ENCODE measurements at places on chromosomes 5 and 9. TPM values are rescaled to one million over a fixed set of nuclear protein-coding genes. Genes with fewer than 3 reads are reported as not detected.

Gene SOHLH1
- polyA plus RNA-seq: 0.05 TPM

Gene LHX3
- polyA plus RNA-seq: 0.03 TPM

Gene ACTBL2
- not detected for polyA plus RNA-seq

Gene ANKRD34B
- polyA plus RNA-seq: 0.91 TPM

Gene NDST1
- polyA plus RNA-seq: 37.7 TPM

Gene INVS
- polyA plus RNA-seq: 2.8 TPM

Gene GABRG2
- polyA plus RNA-seq: 1.2 TPM

Gene BRIX1
- 13.2 TPM for polyA plus RNA-seq

Gene DMRT3
- not detected for polyA plus RNA-seq

Gene COL23A1
- 3.1 TPM for polyA plus RNA-seq

Gene FYB1
- not detected for polyA plus RNA-seq

Gene LVRN
- polyA plus RNA-seq: 0.08 TPM

Gene IFNK
- not detected for polyA plus RNA-seq

Gene DBH
- 0.24 TPM for polyA plus RNA-seq

Gene LRRC19
- polyA plus RNA-seq: not detected

Gene OR1J2
- not detected for polyA plus RNA-seq

Gene SPATA6L
- 1.6 TPM for polyA plus RNA-seq

Gene PCDHA6
- polyA plus RNA-seq: 0.71 TPM

Gene COL27A1
- 15.1 TPM for polyA plus RNA-seq

Gene GFI1B
- polyA plus RNA-seq: 0.11 TPM

Gene NEURL1B
- polyA plus RNA-seq: 5.4 TPM

Gene PKD2L2
- polyA plus RNA-seq: not detected

Gene PCDHGA3
- polyA plus RNA-seq: 0.15 TPM

Gene C5orf58
- 0.24 TPM for polyA plus RNA-seq

Gene PCDHA13
- polyA plus RNA-seq: 1.3 TPM

Gene CHSY3
- polyA plus RNA-seq: 0.24 TPM

Gene IFNA13
- polyA plus RNA-seq: not detected

Gene PTPN3
- polyA plus RNA-seq: 2.0 TPM

Gene GLT6D1
- polyA plus RNA-seq: 2.1 TPM

Gene TMC1
- 0.55 TPM for polyA plus RNA-seq

Gene ABCA1
- polyA plus RNA-seq: 6.9 TPM

Gene TSLP
- 0.31 TPM for polyA plus RNA-seq

Gene BTNL9
- 0.46 TPM for polyA plus RNA-seq

Gene C8G
- 0.62 TPM for polyA plus RNA-seq

Gene PTPRD
- polyA plus RNA-seq: 19.8 TPM

Gene FAM174A
- 5.3 TPM for polyA plus RNA-seq

Gene NOXA1
- 0.91 TPM for polyA plus RNA-seq

Gene INSL6
- not detected for polyA plus RNA-seq

Gene MGAT4B
- polyA plus RNA-seq: 128 TPM

Gene ARHGEF37
- 0.21 TPM for polyA plus RNA-seq

Gene CTSL
- 34.2 TPM for polyA plus RNA-seq

Gene TCF7
- 4.7 TPM for polyA plus RNA-seq

Data from H1 (cell line).